ENCODE measurements at places on chromosomes 6 and 20. TPM values are rescaled to one million over a fixed set of nuclear protein-coding genes. Genes with fewer than 3 reads are reported as not detected.

RAET1E gene
- total RNA-seq, result 9.2 TPM

SRC gene
- total RNA-seq, result 10.6 TPM

BMP2 gene
- total RNA-seq, result 1.6 TPM

MEI4 gene
- total RNA-seq, result 0.65 TPM

RBBP8NL gene
- not detected for total RNA-seq

PLCG1 gene
- total RNA-seq, result 117 TPM

MAP7 gene
- total RNA-seq, result 12.1 TPM

TFAP2A gene
- total RNA-seq, result 0.50 TPM

ERGIC3 gene
- 275 TPM for total RNA-seq

TREM2 gene
- 13.8 TPM for total RNA-seq

GNMT gene
- not detected for total RNA-seq

RBM24 gene
- total RNA-seq, result not detected

NHLRC1 gene
- total RNA-seq, result 2.6 TPM

SLC17A9 gene
- 3.3 TPM for total RNA-seq

Measured in adrenal gland (tissue), 19 donors.